ENCODE measurements at places on chromosomes 12 and 14. TPM values are rescaled to one million over a fixed set of nuclear protein-coding genes. Genes with fewer than 3 reads are reported as not detected.

DNA sequence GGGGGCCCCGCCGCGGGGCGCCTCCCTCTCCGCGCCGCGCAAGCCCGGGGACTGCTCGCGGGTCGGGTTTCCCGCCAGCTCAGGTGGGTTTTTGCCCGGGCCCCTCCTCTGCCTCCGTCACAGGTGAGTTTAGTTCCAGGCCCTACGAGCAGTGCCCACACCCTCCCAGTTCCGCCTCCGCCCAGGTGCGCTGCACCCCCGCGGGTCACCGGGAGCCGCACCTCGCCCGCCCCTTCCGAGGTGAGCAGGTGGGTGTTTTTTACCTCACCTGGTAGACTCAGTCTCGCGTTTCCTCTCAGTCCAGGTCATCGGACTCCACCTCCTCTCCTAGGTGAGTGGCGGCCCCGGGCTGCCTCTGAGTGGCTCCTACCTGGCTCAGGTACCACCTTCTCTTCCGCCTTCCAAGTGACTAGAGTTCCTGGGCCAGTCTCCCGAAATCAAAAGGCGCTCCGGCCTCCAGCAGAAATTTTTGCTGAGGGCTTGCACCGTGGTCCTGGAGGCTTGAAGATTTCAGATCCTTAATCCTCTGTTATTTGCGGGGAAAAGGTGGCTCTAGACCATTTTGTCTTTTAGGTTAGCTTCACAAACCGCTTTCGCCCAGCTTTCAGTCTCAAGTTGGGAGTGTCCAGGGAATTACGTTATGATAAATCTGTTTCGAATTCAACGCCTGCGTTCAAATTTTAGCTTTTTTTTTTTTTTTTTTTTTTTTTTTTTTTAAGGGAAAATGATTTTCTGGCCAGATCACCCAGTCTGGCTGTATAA is at the start of gene TMEM30B:
TMEM30B (minus strand) TSS at position 153 of the 762 bp plus-strand sequence. CDS start 191 bp downstream, outside the sequence.
- peak; percentile 97 for DNase-seq

DNA sequence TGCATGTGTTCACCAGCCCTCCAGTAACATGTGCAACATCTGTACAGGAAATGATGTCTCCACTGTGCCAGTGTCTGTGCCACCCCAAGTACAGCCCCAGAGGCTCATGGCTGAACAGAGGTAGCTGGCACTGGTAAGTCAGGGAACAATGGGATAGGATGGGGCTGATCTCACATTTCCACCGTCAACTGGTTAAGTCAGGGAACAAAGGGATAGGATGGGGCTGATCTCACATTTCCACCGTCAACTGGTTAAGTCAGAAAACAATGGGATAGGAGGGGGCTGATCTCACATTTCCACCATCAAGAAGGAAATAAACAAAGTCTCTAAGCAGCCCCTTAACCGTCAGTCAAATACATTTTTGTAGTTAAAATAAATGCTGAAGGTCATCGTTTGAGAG is 246.6 kb downstream of the TMEM132D start:
- DNase-seq = no peak

DNA sequence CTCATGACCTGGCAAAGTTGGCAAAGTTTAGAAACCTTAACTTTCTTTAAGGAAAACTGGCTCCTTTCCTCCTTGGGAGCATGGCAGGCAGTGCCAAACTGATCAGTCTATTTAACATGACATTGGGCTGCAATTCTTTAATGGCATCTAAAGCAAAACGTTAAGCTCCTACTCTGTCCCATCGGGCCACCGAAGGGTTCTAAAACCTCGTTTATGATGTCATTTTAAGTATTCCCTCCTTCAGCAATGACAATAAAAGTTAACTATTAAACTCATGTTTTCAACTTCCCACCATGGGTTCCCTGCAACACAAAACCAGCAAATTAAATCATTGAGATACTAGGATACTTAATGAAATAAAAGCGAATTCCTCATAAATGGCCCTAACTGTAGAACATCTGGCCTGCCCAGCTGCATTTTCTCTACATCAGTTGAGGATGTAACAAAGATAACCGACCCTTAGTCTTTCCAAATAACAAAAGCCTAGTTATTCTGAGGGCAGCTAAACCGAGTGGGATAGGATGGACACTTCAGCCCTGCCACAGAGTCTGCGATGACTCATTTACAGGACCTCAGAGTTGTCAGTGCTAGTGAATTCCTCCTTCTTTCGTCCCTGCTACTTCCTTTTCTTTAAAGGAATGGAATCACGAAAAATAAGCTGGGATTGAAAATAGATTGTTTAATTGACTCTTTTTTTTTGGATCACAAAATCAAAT is 34.5 kb upstream of the RIC8B start:
- DNase-seq = no peak

- DNase-seq = no peak
Measured at GRCh38 chr14:74267588-74267987, 28.3 kb downstream of the VSX2 start.

- DNase-seq = no peak
Measured at GRCh38 chr12:77893918-77894317, 63.2 kb downstream of the NAV3 start.

GRCh38 chr14:53814392-53814791 is 142.2 kb downstream of the BMP4 start:
- DNase-seq = no peak

DNA sequence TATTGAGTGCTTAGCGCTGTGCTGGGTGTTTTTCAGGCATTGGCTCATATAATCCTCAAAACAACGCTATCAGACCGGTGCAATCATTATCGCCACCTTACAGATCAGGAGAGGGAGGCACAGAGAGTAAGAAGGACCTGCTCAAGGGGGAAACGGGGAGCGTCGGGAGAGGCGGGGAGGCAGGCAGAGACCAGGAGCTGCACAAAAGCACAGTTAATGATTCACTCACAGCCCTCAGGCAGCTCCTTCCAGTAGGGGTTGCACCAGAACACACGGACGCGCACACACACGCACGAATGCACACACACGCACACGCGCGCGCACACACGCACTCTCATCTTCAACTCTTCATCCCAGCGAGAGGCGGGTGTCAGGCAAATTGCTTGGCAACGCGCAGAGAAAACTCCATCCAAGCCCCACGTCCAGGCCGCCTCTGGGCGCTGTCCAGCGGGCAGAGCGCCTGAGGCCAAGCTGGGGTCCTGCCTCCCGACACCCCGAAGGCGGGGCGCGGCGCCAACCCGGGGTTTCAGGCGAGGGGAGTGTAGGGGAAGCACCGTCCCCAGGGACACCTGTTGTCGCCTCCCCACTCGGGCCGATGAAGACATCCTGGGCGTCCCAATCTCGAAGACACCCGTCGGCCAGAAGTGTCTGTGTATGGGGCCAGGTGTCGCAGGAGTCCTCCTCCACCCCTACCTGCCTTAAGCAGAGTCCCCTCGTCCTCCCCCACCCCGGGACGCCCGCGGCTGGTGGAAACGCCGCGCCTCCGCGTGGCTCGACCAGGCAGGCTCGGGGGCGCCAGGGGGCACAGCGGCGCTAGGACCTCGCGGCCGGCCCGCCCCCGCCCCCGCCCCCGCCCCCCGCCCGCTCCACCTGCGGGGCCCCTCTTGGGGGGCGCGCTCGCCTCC is 35.5 kb upstream of the STON2 start:
- DNase-seq = peak; percentile 79

DNA sequence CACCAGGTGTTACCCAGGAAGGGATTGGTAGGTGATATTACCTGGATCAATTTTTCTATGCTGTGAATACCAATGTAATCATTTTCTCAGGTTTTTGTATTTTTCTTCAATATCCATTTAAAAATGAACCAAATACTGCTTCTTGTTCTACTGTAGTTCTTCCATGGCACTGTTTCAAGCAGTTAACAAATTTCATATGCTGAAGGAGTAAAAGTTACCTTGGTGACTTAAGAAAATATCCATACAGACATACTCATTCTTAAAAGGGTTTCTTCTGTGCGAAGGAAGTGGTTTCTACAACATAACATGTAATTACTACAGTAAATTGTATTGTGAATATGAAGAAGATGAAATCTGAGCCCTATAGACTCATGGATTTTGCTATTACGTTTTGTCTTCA is 222.5 kb downstream of the TMEM117 start:
- DNase-seq = no peak

- no peak for DNase-seq
Measured at GRCh38 chr12:81759190-81760051, at the start of gene PPFIA2. PPFIA2 (minus strand) TSS chr12:81759350.

GRCh38 chr14:59439256-59439965 is 25.8 kb downstream of the GPR135 start:
- DNase-seq = no peak

- no peak for DNase-seq
Measured at GRCh38 chr14:89164168-89165073, 252.6 kb downstream of the FOXN3 start.

GRCh38 chr14:62097072-62097471 is 334.9 kb downstream of the SNAPC1 start:
- no peak for DNase-seq

DNA sequence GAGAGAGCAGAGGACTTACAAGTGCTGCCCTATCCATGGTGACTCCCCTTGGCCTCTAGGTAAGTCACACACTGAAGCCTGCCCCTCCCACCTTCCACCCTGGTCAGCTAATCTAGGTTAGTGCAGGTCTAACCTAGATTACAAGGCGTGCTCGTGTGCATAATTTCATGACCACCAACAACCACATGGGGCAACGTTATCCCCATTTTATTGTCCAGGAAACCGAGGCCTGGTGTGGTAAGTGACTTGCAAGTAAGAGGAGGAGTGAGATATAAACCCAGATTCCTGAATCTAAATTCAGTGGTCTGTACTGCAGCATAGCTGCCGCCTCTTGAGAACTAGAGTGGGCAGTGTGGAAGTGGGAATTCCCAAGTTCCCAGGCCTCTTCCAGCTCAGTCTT is 171.1 kb downstream of the DAD1 start:
- no peak for DNase-seq

GRCh38 chr14:99137913-99138571 is 134.0 kb downstream of the BCL11B start:
- no peak for DNase-seq

GRCh38 chr12:12396694-12397093 is 39.8 kb downstream of the BORCS5 start:
- DNase-seq = no peak

GRCh38 chr14:65069874-65070413 is 32.4 kb downstream of the MAX start:
- no peak for DNase-seq

GRCh38 chr14:96567289-96567899 is 65.2 kb downstream of the PAPOLA start:
- DNase-seq = no peak

GRCh38 chr12:91778938-91779400 is 366.7 kb downstream of the BTG1 start:
- peak; percentile 25 for DNase-seq

GRCh38 chr12:8637666-8638065 is 25.0 kb downstream of the MFAP5 start:
- no peak for DNase-seq

GRCh38 chr12:114888928-114889584 is 205.1 kb upstream of the TBX3 start:
- DNase-seq = no peak

- DNase-seq = no peak
Measured at GRCh38 chr14:81400202-81400678, at the start of gene STON2. STON2 (minus strand) TSS chr14:81400324; CDS start chr14:81398382, 1,942 bp downstream.

DNA sequence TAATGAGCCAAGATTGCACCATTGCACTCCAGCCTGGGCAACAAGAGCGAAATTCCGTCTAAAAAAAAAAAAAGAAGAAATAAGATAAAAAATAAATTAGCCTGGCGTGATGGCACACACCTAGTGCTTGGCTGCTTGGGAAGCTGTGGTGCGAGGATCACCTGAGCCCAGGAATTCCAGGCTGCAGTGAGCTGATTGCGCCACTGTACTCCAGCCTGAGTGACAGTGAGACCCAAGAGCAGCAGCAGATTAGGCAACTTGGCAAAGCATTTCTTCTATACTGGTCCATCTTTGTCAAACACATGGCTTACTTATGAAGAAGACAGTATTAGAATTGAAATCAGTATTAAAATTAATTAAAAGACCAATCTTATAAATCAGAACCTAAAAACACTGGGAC is 6.3 kb downstream of the GON7 start:
- DNase-seq = peak; percentile 42

GRCh38 chr12:31387011-31387410 is 61.1 kb upstream of the SINHCAF start:
- no peak for DNase-seq

DNA sequence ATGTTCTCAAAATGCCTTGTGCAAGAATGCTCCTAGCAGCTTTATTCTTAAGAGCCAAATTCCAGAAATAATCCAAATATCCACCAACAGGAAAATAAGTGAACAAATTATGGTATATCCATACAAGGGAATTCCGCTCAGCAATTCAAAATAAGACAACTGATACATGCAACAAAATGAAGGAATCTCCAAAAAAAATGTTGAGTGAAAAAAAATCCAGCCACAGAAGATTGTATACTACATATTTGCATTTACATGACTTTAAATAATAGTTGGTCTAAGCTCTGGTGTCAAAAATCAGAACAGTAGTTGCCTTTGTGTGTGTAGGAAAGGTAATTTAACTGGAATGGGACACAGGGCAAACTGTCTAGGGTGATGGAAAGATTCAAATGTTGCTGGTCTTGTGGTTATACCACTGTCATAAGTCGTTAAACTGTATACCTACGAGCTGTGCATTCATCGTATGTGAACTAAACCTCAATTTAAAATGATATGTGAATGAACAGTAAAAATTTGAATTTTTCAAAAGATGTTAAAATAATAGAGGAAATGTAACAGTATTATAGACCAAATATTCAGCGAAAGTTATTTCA is 3.2 kb downstream of the CD69 start:
- no peak for DNase-seq

- no peak for DNase-seq
Measured at GRCh38 chr12:123113026-123113425, 37.9 kb downstream of the PITPNM2 start.

DNA sequence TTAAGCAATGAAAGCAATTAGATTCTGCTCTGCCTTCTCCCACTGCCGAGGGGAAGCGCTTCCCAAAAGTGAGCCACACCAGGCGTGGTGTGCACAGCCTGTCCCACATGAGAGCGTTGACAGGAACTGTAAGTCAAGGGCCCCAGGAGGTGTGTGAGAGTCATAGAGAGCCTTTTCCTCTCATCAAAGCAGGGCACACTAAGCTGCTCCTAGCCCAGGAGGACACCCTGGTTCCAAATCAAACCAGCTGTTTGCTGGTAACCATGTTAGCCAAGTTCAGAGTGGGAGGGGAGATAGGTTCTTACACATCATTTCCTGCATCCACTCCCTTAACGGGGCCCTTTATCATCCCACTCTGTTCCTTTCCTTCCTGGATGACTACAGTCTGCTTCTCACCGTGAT is 98.3 kb downstream of the SPTSSA start:
- no peak for DNase-seq

GLT1D1 gene
- total RNA-seq = not detected

CLMN gene
- total RNA-seq = 5.2 TPM

ERG28 gene
- 31.0 TPM for total RNA-seq

ITGA5 gene
- total RNA-seq = 22.3 TPM

SERPINA1 gene
- total RNA-seq = 150 TPM

TSPAN19 gene
- total RNA-seq = not detected

ADAMTS20 gene
- not detected for total RNA-seq

MYO1H gene
- 0.18 TPM for total RNA-seq

SLC2A13 gene
- total RNA-seq = 2.5 TPM

C3AR1 gene
- total RNA-seq = not detected

KRT82 gene
- not detected for total RNA-seq

ERP29 gene
- 226 TPM for total RNA-seq

All from Caco-2 (cell line).